ENCODE measurements at places on chromosomes 12 and 14.

DNA sequence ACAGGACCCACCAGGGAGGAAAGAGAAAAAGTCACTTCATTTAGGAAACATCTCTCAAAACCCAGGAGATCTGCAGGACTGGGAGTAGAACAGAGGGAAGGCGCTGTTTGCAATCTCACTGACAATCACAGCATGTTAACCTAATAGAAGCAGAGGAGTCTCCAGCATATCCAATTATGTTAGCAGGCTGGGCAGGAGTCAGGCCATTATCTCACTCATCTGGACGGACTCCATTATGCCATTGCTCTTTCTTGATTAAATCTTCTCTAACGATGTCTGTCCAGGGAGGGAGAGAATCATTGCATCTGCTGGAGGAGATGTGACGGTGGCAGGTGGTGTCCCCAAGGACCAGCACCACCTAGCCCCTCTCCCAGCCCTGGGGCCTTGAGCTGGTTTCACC, 203.8 kb upstream of the SFSWAP start:
- DNase-seq = no peak

DNA sequence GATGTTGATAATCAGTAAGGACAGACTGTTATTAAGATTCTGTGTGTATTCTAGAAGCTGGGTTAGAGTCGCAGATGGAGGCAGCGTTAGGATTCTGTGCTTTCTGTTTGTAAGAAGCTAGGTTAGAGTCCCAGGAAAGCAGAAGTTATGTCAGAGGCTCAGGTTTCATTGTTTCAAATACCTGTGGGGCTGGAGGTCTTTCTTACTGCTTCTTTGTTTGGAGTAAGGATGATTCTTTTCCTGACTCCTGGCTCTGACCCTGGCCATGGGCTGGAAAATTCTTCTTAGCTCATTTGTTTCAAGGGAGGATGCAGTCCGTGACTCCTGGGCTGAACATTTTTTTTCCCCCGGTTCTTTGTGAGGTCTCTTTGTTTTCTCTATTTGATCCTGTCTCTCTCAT, 5.2 kb downstream of the MUCL1 start:
- DNase-seq = no peak

DNA sequence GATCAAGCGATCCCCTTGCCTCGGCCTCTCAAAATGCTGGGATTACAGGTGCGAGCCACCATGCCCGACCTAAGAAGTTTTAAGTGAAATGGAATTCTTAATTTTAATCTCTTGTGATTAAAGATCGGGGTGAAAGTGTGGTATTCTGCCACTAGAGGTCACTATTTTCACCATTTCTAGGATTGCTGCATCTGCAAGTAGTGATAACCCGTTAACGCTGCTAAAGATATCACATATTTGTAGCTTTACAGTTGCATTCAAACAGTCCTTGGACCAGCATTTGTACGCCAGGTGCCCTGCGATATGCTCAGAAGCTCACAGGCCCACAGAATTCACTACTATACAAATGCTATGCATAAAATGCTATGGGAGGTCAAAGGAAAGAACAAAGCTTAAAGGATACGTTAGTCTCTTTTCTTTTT, 19.3 kb downstream of the CCDC62 start:
- DNase-seq = peak; percentile 55

DNA sequence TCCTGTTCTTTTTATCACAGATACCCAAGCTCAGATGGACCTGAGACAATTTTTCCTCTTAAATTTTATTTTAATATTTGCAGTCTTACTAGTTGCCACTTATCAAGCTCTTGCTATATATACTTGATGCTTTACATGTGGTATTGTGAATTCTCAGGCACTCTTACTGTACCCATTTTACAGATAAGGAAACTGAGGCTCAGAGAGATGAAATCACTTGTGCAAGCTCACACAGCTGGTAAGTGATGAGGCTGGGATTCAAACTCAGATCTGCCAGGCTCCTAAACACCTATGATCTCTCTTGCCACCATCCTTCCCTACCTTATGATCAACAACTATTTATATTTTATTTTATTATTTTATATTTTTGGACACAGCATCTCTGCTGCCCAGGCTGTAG, 133.0 kb upstream of the LHX5 start:
- no peak for DNase-seq

DNA sequence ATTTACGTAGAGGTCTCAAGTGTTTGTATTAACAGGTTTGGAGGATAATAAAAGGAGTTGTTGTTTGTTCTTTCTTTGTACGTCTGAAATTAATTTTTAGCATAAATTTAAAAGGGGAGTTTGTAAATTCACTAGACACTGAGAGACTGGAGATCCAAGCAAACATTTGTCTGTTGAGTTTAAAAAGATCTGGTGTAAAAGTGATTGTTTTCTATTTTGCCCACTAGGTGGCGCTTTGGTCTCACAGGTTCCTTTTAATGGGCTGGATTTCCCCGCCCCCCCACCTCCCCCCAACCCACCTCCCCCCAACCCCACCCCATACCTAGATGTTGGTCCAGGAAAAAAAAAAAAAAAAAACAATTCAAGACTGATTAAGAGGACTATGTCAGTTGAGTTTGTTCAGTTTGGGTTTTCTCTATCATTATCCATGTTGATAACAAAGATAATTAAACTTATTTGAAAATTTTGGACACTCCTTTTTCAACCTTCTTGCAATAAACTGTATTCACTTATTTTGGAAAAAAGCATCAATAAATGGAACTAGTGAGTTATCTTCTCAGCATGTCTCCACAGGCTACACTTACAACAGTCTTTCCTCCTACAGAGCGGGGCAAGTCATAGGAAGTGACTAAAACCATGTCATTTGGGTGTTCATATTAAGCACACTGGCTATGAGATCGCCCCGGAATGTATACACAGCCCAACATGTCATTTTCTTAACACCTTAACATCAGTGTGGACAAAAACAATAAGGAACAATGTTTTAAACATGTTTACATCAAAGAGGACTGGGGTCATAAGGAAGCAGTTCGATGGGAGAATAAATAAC, 841.1 kb downstream of the NRXN3 start:
- peak; percentile 50 for DNase-seq

DNA sequence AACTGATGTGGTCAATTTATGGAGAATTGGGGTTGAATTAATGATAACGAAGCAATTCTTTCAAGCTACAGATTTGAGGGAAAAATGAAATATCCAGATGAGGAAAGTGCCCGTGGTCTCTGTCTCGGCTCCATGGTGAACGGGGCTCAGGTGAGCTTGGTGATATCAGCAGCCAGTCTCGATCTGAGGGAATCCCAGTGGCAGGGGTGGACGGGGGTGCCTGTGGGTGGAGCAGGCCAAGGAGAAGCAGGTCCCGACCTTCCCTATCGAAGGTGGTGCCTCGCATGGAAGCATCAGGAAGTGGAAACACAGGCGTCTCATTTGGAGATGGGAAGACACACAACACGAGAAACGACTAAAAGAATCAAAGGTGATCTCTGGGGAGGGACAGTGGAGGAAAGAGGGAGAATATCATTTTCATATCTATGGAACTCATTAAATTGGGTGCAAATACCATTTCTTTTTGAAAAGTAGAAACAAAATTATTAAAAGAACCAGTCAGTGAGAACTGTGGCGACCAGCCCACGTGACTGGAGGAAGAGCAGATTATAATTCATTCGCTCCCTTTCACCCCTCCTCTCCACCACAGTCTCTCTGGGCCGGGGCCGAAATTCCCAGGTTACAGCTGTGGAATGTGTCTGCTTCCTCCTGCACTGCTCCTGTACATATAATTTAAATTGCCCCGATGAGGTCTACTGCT, 354.3 kb upstream of the SFSWAP start:
- no peak for DNase-seq

DNA sequence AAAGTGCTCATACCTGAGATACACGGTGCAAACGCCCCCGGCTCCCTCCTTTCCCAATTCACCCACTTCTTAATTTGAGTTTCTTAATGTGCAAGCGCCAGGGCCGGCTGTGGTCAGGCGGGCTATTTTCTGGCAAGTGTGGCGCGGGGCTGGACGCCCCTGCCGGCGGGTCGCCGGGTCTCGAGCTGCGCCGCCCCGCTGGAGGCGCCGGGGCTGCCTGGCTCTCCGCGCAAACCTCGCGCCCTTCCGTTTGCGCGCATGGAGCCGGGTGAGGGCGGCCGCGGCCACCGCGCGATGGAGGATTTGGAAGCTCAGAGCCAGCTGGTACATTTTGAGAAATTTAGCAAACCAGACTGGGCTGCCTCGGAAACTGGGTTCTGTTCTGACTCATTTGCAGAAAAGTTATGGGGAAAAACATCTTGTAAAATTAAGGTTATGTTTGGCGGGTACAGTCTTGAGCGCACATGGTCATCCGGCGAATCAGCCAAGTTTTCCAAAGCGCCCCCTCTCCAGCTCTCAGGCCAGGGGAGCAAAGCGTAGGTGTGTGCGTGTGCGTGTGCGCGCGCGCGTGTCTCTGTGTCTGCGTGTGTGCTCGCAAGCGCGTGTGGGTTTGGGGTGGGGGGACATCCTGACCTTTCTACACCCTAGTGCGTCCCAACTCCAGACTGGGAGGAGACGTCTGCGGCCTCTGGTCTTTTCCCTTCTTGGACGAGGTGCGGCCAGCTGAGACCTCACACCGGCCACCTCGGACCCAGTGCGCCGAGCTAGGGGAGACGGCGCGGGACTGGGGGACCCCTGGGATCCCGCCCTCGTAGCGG, 6.5 kb upstream of the OTX2 start:
- DNase-seq = no peak

GRCh38 chr14:55762595-55763232, 182.7 kb downstream of the KTN1 start:
- DNase-seq = no peak

GRCh38 chr12:131221061-131221956, 267.6 kb downstream of the ADGRD1 start:
- no peak for DNase-seq

GRCh38 chr12:19910681-19911080, 457.7 kb upstream of the PDE3A start:
- DNase-seq = no peak

DNA sequence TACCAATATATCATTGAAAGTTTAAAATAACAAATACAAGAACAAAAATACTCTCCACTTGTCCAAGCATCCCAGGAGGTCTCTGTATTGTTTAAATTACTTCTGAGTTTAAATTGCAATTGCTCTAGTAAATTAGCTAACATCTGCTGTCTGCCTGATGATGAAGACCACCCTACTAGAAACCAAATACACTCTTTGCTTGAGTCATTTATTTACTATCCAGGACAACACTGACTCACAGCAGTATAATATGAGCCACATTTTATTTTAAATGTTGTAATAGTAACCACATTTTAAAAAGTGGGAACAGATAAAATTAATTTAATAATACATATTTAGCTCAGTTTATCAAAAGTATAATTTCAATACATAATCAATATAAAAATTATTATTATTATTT, 62.9 kb upstream of the EEA1 start:
- DNase-seq = no peak

DNA sequence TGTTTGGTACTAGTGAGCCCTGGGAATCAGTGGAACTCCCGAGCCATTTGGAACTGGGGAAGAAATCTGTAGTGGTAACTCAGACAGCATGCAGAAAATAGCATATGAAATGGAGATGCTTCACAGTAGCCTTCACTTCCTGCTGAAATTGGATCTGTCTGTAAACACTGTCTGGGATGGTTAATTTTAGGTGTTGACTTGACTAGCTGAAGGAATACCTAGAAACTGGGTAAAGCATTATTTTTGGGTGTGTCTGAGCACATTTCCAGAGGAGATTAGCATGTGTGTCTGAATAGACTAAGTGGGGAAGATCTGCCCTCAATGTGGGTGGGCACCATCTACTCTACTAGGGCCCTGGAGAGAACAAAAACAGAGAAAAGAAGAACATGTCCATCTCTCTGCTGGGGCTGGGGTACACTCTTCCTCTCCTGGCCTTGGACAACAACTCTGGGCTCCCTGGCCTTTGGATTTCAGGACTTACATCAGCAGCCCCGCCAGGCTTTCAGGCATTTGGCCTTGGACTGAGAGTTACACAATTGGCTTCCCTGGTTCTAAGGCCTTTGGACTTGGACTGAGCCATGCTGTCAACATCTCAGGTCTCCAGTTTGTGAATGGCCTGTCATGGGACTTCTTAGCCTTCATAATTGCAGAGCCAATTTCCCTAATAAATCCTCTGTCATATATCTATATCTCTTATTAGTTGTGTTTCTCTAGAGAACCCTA, 14.0 kb upstream of the CRADD start:
- DNase-seq = no peak

- DNase-seq = no peak
Measured at GRCh38 chr12:40261937-40262336, 37.1 kb downstream of the LRRK2 start.
